ENCODE measurements at places on chromosomes 7 and 10. TPM values are rescaled to one million over a fixed set of nuclear protein-coding genes. Genes with fewer than 3 reads are reported as not detected.

CTBP2 gene
- total RNA-seq = 148 TPM

AUTS2 gene
- total RNA-seq = 1.2 TPM

OR13A1 gene
- not detected for total RNA-seq

CDH23 gene
- total RNA-seq = under 0.01 TPM

CPVL gene
- total RNA-seq = 0.93 TPM

CCL24 gene
- not detected for total RNA-seq

CASP7 gene
- 71.8 TPM for total RNA-seq

ACTL6B gene
- total RNA-seq = not detected

EPDR1 gene
- 1.7 TPM for total RNA-seq

UNCX gene
- total RNA-seq = not detected

DNA sequence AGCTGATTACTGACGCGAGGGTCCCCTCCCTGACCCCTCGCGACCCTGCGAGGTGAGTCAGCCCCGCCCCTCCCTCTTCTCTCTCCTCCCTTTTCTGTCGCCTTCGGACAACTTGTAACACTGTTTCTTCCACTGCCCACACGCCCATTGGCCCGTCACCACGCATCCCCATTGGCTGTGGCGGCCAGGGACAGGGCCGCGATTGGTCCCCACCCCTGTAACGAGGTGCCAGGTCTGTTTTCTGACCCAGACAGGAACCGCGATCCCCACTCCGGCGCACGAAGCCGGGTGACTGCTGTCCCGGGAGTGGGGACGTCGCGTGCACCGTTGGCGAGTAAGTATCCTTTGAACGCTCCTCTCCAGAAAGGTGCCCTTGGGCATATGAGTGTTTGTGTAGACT is at the start of gene STRA8:
STRA8 (plus strand) TSS at position 269 of the 400 bp plus-strand sequence. CDS start 6,687 bp downstream, outside the sequence.
- DNase-seq = no peak

DNA sequence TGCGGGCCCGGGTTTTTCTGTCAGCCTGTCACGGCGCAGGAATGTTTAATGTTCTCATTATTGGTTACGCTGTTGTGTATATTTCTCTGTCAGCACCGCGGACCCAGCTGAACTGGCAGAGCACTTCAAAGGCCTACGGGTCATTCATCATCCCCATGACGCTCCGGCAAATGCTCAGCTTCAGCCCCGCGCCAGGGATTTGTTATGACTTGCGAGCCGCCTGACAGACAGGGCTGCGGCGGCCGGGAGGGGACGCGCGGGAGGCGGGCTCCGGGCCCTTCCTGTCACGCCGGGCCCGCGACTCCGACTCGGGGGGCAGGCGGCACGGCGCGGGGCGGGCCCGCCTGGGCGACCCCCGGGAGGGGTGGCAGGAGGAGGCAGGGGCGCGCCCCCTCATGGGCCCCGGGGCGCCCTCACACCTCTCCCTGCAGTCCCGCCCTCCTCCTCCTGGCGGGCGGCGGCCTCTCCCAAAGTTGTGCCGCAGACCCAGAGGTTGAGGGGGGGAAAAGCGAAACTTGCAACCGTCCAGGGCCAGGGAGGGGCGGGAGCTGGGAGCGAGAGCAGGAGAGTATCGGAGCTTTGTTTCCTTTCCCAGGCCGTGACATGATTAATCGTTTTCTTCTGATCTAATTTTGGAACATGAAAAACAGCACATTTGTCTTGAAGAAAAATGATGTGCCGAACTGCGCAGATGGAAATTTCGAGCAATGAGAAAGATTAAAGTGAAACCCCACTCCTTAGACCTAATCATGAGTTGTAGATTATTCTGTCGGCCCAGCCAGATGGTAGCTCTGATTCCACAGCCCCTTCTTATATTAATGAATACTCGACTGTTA is 59.3 kb upstream of the COMTD1 start:
- DNase-seq = peak; percentile 78

- DNase-seq = no peak
Measured at GRCh38 chr10:77210645-77211044, 427.0 kb downstream of the KCNMA1 start.

GRCh38 chr7:155458878-155459699 is 1.2 kb downstream of the EN2 start:
- no peak for DNase-seq

DNA sequence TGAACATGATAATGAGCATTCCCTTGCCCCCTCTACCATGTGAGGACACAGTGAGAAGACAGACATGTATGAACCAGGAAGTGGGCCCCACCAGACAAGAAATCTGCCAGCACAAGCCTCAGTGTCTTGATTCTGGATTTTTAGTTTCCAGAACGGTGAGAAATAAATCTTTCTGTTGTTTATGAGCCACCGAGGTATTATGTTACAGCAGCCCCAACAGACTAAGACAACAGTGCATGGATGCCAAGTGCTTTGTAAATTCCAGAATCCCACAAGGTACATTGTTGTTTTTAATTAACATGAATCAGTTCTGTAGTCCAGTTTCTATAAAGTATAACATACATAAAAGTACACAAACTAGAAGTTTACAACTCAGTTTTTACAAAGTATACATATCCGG is 162.2 kb downstream of the ARHGAP21 start:
- DNase-seq = no peak

GRCh38 chr7:134737566-134738345 is 41.7 kb upstream of the CALD1 start:
- DNase-seq = peak; percentile 27

- DNase-seq = no peak
Measured at GRCh38 chr10:124101351-124101750, 8.0 kb upstream of the CHST15 start.

- DNase-seq = no peak
Measured at GRCh38 chr7:14403587-14403986, 414.1 kb upstream of the ETV1 start.

- DNase-seq = peak; percentile 13
Measured at GRCh38 chr7:45082831-45083331, 5.9 kb downstream of the NACAD start.

- no peak for DNase-seq
Measured at GRCh38 chr7:134959810-134960209, 26.5 kb upstream of the AGBL3 start.

DNA sequence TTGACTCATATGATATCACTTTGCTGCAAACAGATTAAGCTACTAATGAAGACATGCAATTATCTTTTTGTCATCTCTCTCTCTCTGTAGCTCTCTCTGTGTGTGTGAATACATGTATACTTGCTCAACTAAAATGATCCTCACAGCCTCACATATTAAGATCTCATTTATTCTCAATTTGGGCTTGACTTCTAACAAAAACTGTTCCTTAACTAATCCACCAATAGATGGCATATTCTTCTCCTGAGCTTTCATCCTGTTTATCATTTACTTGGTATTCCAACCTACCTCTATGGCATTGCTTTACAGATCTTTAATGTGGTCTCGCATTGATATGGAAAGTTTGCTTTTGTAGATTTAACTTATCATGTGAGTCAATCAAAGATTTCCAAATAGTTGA is 540.4 kb downstream of the CNTNAP2 start:
- no peak for DNase-seq
